ENCODE measurements at places on chromosomes 1 and 21. TPM values are rescaled to one million over a fixed set of nuclear protein-coding genes. Genes with fewer than 3 reads are reported as not detected.

The ACP6 gene
- 2.0 TPM for total RNA-seq

The RGS8 gene
- under 0.01 TPM for total RNA-seq

The UBE2U gene
- total RNA-seq, result not detected

The ZYG11B gene
- total RNA-seq, result 30.0 TPM

The GUCA2A gene
- total RNA-seq, result not detected

The HENMT1 gene
- total RNA-seq, result 2.6 TPM

The TSNAX gene
- 38.3 TPM for total RNA-seq

The LINGO4 gene
- total RNA-seq, result not detected

The PAPPA2 gene
- total RNA-seq, result 0.09 TPM

The TNFRSF8 gene
- under 0.01 TPM for total RNA-seq

The THEM5 gene
- total RNA-seq, result 0.33 TPM

The CA6 gene
- 0.11 TPM for total RNA-seq

The RHOC gene
- 479 TPM for total RNA-seq

The ELF3 gene
- under 0.01 TPM for total RNA-seq

The GBP2 gene
- total RNA-seq, result 13.4 TPM

The FMN2 gene
- 0.98 TPM for total RNA-seq

The GSTM5 gene
- total RNA-seq, result 0.11 TPM

The CYP4A22 gene
- total RNA-seq, result not detected

The FAM72C gene
- total RNA-seq, result 0.34 TPM

The SPRR1B gene
- total RNA-seq, result not detected

The LEMD1 gene
- not detected for total RNA-seq

The ALX3 gene
- total RNA-seq, result not detected

The OLIG2 gene
- not detected for total RNA-seq

The KRTAP25-1 gene
- total RNA-seq, result not detected

The FAM72D gene
- total RNA-seq, result 0.65 TPM

The MNDA gene
- not detected for total RNA-seq

The CRYAA gene
- total RNA-seq, result not detected

The SLC35F3 gene
- not detected for total RNA-seq

The PARK7 gene
- 228 TPM for total RNA-seq

The RCAN3 gene
- 3.1 TPM for total RNA-seq

The HSD3B2 gene
- not detected for total RNA-seq

The ACTRT2 gene
- not detected for total RNA-seq

The SETSIP gene
- 0.26 TPM for total RNA-seq
